ENCODE measurements at places on chromosomes 6 and 20.

- DNase-seq: no peak
Observed at GRCh38 chr20:41903586-41903985, 285.4 kb upstream of the CHD6 start.

DNA sequence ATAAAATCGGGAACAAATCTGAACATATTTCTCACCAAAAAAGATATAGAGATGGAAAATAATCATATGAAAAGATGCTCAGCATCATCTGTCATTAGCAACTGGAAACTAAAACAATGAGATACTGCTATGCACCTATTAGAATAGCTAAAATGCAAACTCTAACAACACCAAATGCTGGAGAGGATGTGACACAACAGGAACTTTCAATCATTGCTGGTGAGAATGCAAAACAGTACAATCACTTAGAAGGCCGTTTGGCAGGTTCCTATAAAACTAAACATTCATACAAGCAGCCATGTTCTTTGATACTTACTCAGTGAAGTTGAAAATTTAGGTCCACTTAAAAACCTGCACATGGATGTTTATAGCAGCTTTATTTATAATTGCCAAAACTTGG lies 67.0 kb downstream of the FAM50B start:
- no peak for DNase-seq

DNA sequence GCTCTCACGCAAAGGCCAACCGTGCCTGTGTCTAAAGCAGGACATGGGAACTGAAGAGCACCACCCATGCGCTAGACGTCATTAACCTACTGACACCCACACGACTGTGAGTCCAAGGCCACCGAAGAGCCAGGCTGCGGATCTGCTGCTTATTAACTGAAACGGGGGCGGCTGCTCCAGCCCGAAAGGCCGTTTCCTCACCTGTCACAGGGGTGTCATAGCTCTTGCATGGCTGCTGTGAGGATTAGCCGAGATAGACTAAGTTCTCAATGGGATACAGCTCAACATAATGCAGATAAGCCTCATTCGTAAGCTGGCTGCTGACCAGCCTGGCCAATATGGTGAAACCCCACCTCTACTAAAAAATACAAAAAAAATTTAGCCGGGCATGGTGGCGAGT lies 26.7 kb downstream of the OVOL2 start:
- no peak for DNase-seq

- DNase-seq: no peak
Observed at GRCh38 chr20:9110365-9110764, 41.5 kb downstream of the PLCB4 start.

- DNase-seq: no peak
Observed at GRCh38 chr6:145272246-145272645, 463.1 kb downstream of the EPM2A start.

- DNase-seq: no peak
Observed at GRCh38 chr20:34318609-34319443, 15.7 kb upstream of the AHCY start.

DNA sequence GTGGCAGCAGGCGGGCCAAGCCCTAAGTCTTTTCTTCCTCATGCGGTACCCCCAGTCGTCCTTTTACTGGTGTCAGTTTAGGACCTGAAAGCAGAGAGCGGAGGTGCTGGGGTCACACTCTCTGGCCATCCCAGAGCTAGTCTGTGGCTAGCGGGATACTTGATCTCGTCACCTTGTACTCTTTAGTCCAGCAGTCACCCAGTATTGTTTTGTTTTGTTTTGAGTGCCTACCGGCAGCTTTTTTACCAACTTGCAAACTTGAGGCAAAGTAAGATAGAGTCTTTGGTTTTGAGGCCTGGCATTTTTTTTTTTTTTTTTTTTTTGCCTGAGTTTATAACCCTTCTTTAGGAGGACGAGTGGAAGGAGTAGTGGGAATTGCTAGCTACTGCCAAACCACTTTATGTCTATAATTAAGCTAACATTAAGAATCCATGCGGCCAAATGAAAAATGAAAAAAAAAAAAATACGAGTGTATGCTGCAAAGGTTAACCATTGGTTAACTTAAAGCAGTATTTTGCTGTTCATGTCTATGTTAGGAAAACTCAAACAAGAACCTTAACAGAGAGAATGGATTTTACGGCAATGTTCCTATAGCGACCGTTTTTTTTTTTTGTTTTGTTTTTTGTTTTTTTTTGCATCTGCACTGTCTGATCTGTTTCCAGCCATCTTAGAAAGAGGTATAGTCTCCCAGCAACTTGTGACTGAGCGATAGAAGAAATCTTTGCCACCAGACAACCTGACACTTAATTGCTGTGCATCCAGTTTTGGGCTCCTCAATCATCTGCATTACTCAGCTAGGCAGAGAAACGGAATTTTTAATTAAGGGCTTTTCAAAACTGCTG lies 56.9 kb downstream of the FAM217A start:
- no peak for DNase-seq

DNA sequence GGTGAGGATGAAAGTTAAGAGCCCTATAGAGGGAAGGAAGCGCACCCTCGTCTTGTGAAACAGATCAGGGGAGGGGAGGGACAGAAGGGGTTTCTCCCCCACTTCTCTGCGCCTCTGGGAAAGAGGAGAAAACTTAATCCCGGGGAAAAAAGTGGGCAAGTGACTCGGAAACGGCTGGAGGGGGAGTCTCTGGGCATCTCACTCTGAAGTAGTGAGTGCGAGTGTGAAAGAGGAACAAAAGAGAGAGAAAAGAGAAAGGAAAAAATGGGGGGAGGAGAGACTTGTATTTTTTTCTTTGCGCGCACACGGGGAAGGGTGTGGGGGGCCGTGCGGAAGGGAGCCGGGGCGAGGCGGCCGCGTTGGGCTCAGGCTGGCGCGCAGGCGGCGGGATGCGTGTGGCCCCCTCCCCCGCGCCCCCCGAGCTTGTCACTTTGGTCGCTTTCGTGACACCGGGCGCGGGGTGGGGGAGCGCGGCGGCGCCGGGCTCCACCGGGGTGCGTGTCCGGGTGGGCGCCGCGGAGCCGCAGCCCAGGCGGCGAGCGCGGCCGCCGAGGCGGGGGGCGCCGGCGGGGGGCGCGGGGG lies 454 bp downstream of the L3MBTL3 start:
- no peak for DNase-seq

GRCh38 chr6:83804886-83805285 lies 48.3 kb upstream of the RIPPLY2 start:
- DNase-seq: no peak

DNA sequence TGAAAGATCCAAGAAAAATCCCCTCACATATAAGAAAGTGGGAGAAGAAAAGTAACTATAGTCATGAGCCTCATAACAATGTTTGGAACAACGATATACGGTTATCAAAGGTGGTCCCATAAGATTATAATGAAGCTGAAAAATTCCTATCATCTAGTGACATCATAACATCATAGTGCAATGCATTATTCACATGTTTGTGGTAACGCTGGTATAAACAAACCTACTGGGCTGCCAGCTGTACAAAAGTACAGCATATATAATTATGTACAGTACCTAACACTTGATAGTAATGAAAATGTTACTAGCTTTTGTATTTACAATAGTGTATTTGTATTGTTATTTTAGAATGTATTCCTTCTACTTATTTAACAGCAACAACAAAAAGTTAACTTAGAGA lies 240.7 kb downstream of the RNGTT start:
- DNase-seq: no peak

- no peak for DNase-seq
Observed at GRCh38 chr6:43954311-43955131, 172.7 kb downstream of the MRPL14 start.

- no peak for DNase-seq
Observed at GRCh38 chr6:134532694-134533624, 215.0 kb upstream of the SGK1 start.

Measured in smooth muscle cell of the brain vasculature (primary cell).